Hippocampal formation (tissue), 2 donors: ENCODE measurements at places on chromosomes 3 and 15.

DNA sequence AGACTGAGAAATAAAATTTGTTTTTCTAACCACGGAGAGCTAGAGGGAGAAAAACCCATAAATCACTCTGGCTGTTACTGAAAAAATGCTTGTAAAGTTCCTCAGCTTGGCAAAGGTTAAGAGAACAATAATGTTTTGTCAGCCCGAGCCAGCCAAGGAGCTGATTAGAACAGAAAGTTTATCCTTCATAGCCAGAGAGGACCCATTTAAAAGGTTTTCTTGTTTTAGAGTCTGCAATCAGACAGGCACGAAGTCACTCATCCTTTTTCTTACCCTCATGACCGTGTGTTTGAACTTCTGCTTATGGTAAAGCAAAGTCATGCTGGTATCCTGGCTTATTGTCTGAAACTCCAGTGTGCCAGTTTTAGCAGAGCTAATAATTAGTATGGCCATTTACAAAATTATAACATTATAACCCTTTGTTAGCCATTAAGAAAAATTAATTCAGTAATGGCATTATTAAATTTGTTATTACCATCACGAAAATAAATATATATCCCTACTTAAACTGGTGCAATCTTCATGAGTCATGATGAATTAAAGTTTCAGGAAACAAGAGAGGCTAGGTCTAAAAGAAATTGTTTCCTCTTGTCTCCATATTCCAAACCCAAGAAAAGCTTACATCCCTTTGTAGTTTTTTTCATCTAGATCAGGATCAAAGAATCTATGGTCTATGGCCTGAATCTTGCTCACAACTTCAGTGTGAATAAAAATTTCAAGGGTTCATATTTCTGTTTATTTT, 13.5 kb upstream of the STXBP5L start:
- DNase-seq: no peak

DNA sequence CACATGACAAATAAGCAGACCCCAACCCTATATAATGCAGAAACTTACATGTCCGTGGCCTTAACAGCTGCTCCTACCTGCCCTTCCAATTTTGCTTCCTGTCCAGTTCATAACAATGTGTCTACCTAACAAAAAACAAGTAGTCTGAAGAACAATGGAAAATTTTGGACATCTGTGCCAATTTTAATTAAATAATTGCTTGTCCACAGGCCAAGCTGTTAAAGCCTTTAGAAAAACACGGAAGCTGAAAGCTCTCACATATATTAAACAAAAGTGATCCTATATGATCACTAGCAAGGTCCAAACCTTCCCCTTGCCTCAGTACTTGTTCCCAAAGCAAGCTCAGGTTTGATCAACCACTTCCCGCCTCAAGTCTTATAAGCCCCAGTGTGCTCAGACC, 37.1 kb downstream of the MAGI1 start:
- no peak for DNase-seq

DNA sequence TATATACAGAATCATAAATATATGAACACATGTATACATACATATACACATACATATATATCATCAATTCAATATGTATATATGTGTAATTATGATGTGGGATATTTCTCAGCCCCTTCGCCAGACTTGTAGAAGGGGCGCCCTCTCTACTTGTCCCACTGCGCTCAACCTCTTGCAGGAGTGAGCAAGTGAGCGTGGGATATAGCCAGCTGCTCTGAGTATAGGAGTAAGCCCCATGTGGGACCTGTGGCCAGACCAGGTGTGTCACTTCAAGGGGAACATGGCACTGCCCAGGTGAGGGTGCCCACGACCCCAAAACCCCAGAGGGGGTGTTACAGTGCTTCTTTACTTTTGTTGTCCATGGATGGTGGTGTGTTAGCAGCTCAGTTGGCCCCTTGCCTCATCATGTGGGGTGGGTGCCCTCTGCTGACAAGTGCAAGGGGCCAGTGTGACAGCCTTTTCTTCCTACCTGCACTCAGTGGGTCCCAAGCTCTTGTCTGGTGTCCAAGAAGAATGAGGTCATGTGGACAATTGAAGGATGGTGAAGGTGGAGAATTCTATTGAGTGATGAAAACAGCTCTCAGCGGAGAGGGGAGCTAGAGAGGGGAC, 304.1 kb downstream of the UNC13C start:
- DNase-seq: no peak

DNA sequence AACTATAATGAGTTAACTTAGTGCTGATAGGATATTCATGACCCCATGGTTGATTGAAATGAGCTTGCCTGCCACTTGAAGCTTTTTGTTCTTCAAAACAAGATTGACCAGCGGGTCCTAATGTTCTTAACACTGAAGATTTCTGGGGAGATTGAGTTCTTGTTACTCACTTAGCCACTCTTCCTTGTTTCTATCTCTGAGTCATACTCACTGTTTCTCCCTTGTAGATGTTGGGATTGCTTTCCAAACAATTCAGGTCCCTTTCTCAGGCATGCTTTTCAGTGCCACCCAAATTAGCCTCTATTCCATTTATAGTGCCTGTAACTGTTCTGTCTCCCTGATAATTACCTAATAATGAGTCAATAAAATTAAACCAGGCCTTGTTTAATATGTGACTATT, 517.0 kb downstream of the SQOR start:
- no peak for DNase-seq

- no peak for DNase-seq
These were observed 36.9 kb downstream of the GALNT15 start for GRCh38 chr3:16211176-16211904.

DNA sequence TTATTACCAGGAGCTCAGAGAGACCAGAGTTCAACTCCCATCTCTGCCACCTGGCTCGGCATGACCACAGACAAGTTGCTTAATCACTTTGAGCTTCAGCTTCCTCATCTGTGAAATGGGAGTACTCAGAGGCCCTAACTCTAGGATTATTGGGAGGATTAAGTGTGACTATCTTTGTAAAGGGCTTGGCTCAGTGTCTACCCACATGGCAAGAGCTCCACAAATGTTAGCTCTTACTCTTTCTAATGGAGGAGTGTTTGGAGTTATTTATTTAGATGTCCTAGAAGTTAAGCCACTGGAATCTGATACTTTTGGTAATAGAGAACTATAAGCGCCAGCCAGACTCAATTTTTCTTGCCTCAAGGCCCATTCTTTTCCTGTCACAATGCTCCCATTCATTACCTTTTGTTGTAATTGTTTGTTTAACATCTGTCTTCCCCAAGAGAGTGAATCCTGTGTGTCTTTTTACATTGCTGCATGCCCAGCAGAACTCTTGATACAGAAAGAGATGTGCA, 12.3 kb upstream of the LMCD1 start:
- no peak for DNase-seq

DNA sequence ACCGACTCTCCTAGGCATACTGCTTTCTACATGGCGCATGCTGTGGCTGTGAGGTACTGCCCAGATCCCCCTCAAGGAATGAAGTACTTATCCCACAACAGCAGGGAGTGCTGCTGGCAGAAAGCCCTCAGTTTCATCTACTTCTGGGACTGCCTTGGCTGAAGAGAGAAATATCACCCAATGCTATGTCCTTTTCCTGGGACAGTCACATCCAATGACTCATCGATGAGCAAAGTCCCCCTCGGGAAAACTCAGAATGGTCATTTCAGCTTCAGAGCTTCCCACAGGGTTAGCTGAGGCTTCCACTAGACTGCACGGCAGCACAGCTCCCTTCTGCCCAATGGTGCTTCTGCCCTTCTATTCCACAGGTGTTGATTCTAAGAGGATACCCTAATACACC, 3.6 kb upstream of the NMD3 start:
- no peak for DNase-seq

DNA sequence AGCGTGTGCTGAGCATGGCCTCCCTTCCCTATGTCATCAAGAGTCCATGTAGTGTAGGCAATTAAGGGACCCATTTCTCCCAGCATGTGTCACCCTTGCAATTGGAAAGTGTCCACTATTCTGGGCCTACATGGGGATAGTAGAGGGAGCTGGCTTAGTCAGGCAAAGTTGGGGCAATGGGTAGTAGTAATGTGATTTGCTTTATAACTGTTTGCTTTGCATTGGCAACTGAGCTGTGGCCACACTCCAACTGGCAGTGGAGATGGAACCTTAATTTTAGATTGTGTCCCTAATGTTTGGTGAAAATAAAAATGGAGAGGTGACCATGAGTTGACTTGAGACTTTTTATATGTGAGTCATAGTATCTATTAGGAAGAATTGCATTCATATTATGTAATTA, 97.7 kb upstream of the SAMMSON start:
- DNase-seq: no peak

GRCh38 chr15:73994912-73995622, 551 bp downstream of the PML start:
- DNase-seq: no peak

- DNase-seq: no peak
These were observed 27.8 kb downstream of the ACSBG1 start for GRCh38 chr15:78206326-78207109.

GRCh38 chr3:18987070-18987469, 161.2 kb upstream of the KCNH8 start:
- DNase-seq: no peak

DNA sequence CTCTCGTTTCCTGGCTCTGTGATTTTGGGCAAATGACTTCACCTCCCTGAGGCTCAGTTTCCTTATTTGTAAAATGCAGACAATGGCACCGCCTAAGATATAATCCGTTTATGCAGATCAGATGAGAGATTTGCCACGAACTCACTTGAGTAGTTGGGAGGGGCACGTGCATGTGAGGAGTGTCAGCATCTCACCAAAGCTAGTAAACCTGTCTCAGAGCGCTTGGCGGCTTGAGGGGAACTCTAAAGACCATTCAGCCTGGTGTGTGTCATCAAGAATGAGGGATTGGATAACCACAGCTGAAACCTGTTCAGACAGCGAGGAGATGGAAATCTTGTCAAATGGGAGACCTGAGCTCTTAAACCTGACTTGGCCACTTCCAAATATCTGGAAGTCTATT, 48.7 kb downstream of the BDH1 start:
- DNase-seq: no peak

- DNase-seq: no peak
These were observed 78.1 kb downstream of the OXNAD1 start for GRCh38 chr3:16343101-16343500.

DNA sequence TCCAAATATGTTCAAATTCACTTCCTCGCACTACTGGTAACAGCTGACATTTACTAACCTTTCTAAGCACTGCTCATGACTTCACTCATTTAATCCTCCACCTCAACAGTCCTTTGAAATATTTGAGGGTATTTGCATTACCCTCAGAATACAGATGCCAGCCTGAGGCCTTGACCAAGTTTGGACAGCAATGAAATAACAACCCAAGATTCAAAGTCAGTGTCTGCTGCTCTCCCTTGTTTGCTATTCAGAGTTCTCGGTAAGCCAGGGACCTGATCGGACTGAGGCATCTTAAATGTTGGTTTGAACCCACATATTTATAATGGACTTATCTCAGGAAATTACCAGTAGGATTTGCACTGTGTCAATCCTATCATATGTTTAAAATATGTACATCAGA, 19.9 kb upstream of the SNRK start:
- no peak for DNase-seq

DNA sequence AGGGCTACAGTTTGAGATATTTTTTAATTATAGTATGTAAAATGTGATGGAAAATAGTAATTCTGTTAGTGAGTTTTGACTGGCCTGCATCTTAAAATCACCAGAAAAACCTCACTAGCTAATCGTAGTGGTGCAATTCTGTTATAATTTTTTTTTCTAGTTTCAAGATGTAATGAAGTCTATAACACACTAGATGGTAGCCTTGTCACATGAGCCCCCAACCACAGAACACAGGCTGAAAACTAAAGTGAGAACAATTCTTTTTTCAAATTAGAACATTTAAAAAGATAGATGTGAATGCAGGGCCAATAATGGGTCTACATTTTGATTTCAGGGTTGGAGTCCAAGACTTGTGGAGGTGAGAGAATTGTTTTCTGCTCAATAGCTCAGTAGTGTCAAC, 83.3 kb upstream of the KCNH8 start:
- no peak for DNase-seq

DNA sequence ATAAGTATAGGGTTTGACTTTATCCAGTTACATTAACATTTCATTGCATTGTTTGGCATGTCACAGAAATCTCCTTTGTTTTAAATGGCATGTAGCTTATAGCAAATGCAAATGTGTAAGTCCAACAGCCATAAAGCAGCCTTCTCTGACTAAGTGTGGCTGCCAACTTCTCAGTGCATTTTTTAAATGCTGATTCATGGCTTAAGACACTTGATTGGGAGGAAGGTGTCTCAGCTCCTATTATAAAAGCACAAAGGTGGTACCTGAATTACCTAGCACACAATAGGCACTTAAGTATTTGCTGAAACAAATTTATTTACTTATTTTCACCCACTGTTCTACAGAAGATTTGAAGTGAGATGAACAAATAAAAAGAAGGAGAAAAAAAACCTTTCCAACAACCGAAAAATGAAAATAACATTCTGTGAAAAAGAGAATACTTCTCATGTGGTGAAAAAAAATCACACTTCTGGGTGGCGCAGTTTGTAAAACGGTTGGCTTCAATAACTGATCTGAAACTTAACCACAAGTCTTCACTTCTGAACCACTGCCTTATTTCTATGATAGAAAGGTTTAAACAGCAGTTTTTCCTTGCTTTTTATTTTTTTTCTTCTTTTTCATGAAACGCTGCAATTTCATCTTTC, 105.5 kb upstream of the ICE2 start:
- no peak for DNase-seq

DNA sequence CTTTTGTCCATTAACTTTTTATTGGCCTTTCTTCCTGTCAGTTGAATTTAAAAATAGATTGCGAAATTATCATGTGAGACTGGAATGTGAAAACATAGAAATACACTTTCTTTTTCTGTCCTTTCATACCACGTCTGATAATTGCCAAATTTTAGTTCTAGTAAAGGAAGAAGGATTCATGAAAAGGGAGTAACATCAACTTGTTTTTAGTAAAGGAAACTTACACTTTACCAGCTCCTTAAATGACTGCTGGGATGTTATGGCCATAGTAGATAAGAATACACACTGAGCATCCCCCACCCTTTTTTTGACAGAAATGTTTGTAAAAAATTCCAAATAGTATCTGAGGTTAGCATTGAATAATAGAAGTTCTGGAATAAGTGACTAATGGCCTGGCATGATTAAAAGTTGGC, 137.9 kb downstream of the NEO1 start:
- DNase-seq: no peak

DNA sequence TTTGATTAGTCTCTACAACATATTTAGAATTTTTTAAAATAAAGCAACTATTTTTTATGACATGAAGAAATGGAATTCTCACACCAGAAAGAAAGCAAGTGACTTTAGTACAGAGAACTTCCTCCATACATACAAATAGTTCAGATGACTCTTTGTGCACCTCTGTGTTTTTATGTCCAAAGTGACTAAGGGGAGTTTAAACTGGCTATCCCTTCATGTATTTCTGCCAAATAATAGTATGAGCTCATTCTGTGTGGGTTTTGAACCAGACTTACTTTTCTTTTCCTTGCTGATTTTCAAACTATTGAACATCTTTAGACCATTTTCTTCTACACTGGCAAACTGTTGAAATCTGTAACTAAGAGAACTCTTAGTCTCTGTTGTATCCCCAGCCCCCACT, 196.3 kb downstream of the EPHA3 start:
- DNase-seq: no peak
